ENCODE measurements at places on chromosomes 12 and 14.

- no peak for DNase-seq
Measured at GRCh38 chr12:4172999-4173398, 100.6 kb upstream of the CCND2 start.

GRCh38 chr12:28191051-28192048, 1.1 kb downstream of the CCDC91 start:
- no peak for DNase-seq

DNA sequence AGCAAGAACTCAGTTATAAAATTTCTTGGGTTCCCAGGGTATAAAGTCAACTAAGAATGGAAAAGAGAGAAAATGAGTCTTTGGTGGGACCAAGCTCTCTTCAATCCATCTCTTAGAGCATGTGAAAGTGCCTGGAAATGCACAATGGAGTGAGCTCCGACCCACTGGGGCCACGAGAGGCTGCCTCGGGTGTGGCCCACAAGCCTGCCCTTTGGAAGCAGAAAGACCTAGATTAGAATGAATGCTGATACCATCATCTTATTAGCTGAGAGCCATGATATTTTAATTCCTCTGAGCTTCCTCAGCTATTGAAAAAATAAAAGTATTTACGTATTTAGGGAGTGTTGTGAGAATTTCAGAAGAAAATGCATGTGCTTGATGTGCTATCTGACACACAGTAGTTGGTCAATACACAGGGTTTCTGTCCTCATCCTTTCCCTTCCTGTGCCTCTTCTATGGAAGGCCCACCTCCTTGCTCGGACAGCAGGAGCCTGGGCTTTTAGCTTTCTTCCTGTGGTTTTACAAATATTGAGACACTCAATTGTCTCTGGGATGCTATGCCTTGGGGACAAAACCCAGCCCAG, 42.5 kb downstream of the VDR start:
- no peak for DNase-seq

DNA sequence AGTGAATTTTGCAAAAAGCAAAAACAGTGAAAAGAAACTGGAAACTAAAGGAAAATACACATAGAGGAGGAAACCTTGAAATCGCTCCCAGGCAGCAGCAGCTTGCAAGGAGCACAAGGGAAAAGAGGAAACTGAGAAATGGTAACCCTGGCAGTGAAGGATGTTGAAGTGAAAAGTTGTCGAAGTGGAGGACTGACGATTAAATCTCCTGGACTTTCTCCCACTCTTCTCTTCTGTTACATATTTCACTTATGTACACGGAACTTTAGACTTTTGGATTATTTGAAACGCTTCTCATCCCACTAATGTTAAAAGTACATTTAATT, 388.8 kb upstream of the USP15 start:
- no peak for DNase-seq

GRCh38 chr12:96720363-96720705, 186.7 kb upstream of the NEDD1 start:
- no peak for DNase-seq

DNA sequence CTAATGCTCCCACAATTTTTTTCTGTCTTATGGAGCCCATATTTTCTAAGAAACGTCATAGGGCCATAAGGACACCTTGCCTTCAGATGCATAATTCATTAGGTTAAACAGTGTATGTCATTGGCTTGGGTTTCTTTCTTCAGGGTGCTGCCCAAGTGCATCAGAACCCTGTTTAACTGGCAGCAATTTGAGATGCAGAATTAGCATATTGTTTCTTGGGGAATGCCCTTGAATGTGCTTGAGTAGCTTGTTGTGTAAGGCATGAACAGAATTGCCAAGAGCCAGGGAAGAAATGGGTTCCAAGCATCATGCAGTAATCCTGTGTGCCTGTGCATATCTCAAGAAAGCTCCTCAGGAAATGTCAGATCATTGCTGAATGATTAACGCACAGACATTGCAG, 277.2 kb downstream of the SYT1 start:
- no peak for DNase-seq

DNA sequence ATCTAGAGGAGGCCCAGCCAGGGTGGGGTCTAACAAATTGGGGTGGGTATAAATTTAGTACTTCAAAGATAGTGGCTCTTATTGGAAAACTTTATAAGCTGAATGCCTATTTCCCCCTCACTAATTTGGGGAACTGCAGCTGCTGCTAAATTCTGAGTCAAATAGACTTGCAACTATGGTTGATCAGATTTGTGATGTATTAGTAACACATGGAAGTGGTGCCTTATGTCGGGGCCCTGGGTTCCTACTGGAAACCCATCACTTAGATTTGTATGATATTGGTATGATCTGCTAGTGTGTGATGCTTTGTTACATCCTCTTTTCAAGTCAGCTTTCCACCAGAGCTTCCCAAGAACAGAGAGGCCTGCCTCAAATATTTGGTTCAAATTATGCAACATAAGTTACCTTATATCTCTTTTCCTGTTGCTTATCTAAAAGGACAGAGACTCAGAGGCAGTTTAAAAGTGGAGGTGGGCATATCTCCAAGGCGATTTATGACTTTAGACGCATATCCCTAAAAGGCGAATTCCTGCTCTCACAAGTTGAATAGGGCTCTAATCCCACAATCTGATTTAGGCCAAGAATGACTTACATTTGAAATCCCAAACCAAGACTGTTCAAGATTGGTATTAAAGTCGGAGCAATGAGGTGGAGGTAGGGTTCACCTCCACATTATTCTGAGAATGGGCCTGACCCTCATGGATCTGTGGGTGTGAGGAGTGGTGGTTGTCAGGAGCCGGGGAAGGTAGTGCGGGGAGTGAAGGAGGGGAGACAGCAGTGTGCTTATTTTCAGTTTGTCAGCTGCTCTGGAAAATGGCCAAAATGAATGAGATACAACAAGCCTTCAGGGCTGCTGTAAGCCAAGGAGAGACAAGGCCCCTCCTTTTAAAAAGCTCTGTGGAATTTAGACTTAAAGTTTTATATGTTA, 425.8 kb downstream of the RAD51B start:
- DNase-seq: no peak
